ENCODE measurements at places on chromosomes 1 and 21.
A peak's percentile ranks its signal among the peaks of the same experiment; 100 is the strongest.

DNA sequence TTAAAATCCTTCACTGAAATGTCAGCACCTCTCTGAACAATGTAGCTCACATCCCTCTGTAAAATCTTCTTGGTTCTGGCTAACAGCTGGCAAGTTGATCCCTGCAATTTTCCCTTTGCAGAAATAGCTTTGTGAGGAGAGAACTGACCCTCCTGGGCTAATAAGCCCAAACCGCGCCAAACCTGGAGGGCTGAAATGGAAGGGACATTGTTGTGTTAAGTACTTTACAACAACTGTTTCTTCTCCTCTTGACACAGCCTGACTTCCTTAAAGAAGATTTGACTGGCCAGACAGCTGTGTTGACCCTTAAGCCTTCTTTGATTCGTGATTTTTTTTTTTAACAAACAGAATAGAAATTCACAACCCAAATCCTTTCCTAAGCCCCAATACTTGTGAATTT lies 5.7 kb downstream of the LMX1A start:
- DNase-seq = no peak

DNA sequence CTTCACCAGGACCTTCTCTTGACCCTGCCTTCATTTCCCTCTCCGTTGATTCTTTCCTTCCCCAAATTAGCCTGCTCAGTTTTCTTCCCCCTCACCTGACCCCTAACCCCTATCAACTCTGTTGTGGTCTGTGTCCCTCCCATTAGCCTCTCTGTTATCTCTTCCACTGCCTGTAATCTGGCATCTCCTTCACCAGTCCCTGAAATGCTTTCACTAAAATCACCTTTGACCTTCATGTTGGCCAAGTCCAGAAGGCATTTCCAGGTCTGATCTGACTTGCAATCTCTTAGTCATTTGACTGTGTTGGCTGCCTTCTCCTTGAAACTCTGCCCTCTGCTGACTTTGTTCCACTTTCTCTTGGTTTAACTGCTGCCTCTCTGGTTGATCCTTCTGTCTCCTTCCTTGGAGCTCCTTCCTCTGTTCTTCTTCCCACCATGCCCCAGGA lies 28.2 kb downstream of the ATP8B2 start:
- DNase-seq = peak; percentile 74

- no peak for DNase-seq
These were observed 143.5 kb upstream of the GORAB start for GRCh38 chr1:170388489-170388888.

DNA sequence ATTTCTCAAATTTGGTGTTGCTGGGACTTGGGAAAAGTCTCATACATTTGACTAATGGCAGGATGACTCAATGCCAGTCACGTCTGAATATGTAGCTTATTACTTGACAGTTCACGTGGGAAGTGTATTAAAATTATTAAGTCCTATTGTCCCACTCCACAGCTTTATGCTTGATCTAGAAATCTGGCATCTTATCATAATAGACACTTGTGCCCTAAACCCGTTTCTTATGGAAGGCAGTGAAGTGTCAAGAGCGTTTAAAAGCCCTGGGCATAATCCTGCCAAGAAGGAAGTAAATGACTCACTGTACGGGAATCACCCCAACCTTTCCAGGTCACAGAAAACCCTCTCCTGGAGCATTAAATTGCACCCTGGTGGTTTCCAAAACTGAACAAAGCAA lies 207.4 kb downstream of the APP start:
- DNase-seq = peak; percentile 10

DNA sequence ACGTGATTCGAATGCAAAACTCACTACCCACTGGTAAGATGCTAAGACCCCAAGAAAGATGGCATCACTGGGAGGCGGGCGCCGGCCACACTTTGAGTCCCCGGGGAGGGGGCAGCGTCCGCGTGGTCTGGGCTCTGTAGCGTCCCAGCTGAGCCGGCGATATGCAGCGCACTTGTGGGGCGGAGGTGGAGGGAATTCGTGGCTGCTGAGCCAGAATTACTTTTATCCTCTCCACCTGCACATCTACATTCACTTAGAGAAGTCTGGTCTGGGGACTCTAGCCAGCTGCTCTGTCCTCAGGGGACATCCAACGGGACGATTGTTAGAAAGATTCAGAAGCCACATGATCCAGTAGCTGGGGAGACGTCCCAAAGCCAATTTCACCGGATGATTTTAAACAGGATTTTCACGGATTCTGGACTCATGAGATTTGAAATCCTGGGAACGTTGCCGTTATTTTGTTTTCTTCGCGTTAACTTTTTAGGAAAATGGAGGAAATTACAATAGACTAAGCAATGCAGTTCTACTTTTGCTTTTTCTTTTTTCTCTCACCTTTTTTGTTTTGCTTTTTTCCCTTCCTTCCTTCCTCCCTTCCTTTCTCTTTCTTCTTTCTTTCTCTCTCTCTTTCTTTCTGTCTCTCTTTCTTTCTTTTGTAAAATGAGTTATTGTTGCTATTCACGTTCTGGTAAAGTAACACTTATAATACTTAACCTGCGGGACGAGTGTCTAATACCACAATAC lies 1.3 kb downstream of the JAM2 start:
- DNase-seq = peak; percentile 30

- no peak for DNase-seq
These were observed 45.4 kb downstream of the ADSS2 start for GRCh38 chr1:244406337-244406736.

DNA sequence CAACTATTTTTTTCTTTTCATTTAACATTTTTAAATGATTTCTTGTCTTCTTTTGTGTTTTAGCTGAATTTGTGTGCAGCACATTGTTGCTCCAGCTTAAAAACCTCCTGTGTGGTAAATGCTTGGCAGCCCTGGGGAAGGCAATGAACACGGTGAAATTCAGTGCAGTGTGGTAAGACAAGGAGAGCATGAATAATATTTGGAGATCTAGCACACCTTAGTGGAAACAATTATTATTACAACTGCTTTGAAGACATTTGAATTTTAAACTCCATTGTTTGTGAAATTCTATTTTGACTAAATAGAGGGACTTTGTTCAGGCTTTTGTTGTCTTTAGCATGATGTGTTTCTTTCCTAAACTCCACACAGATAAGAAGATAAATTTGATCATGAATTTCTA lies 242.6 kb upstream of the CXADR start:
- peak; percentile 52 for DNase-seq

- peak; percentile 45 for DNase-seq
These were observed 20.3 kb upstream of the CLSTN1 start for GRCh38 chr1:9844106-9844505.

GRCh38 chr1:47658161-47658920 lies 220.5 kb downstream of the FOXD2 start:
- no peak for DNase-seq

- no peak for DNase-seq
These were observed 181.2 kb downstream of the DPYD start for GRCh38 chr1:97739596-97740103.

DNA sequence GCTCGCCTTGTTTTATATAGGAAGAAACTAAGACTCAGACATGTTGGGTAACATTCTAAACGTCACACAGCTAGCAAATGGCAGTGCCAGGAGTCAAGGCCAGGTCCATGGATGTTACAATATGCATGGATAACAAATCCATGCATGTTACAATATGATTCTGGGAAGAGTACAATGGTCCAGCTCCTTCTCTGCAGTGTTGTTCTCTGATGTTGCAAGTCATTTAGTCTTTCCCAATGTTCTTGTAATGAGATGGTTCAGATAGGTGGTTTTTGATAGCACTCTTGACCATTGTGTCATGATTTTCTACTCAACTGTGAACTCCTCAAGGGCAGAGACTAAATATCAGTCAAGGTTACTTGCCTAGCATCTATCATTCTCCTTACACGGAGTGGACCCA lies 15.7 kb upstream of the LRRN2 start:
- DNase-seq = no peak

- no peak for DNase-seq
These were observed 1.2 kb downstream of the MAN1A2 start for GRCh38 chr1:117368116-117369108.

- DNase-seq = no peak
These were observed 171.2 kb downstream of the LTN1 start for GRCh38 chr21:28821276-28822122.

DNA sequence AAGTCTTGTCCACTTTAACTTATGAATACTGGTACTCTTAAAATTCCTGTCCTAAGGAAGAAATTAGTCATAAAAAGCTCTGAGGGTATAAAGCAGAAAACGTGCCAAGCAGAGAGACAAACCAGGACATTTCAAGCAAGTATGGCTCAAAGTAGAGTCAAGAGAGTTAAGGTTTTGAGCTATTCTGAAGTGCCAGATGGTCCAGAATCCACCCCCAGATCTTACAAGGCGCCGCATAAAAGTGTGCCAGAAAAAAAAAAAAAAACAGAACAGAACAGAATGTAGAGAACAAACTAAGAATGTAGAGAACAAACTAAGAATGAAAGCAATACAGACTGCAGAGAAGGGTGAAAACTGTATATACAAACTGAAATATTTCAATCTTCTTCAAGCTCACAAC lies 12.5 kb downstream of the EPS15 start:
- peak; percentile 65 for DNase-seq

DNA sequence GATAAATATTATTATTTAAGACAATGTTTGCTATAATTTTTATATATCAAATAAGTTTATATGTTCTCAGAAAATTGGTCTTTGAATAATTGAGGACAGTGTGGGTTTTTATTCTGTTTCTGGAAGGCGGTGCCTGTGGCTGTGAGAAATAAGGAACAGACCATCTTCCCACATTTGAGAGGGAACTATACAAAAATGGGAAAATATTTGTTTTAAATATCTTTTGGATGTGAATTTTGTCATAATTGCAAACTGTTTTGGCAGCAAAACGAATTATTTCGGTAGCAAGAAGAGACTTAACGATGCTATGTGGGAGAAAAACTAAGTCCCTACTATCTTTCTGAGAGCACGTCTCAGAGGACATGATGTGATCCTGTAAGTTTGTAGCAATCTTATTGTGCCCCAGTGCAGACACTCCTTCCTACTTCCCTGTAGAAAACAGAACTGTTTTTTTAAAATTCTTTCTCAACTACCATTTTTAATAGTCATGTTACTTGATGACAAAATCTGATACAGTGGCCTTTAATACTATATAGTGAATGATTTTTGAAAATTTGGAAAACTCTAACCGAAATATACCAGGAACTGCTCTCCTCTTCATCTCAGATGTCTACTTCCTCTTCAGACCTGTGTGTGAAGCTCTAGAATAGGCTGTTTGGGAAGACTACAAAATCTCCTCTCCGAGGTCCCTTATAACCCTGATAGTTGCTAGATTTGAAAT lies 25.4 kb downstream of the PTPRC start:
- no peak for DNase-seq

- DNase-seq = peak; percentile 44
These were observed 2.5 kb upstream of the PADI6 start for GRCh38 chr1:17369466-17369865.

- DNase-seq = peak; percentile 74
These were observed 193.2 kb downstream of the FMN2 start for GRCh38 chr1:240284656-240285414.

- DNase-seq = no peak
These were observed 9.8 kb downstream of the C8A start for GRCh38 chr1:56864430-56864829.

GRCh38 chr21:40553781-40554180 lies 293.2 kb downstream of the DSCAM start:
- DNase-seq = no peak

DNA sequence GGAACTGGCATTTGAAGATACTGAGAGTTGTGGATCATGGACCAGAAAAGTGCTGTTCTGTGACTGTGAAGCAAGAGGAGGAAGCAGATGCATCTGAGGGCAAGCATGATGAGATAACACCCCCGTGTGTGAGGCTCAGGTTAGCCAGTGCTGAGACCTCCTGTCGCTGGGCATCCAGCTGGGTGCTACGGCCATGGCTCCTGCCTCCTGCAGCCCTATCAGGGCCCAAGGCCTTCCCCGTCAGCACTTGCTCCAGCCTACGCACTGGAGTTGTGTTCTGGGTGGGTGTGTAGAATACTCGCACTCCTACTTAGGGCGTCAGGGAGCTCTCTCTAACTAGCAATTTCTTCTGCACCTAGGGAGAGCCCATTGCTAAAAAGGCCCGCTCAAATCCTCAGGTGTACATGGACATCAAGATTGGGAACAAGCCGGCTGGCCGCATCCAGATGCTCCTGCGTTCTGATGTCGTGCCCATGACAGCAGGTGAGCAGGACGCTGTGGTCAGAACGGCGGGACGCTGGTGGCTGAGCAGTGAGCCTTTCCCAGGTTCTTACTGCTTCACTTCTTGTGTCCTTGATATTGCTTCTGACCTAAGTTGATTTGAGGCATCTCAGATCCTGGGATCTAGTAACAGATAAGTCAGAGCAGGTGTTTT lies 6.5 kb downstream of the PPIE start:
- no peak for DNase-seq

DNA sequence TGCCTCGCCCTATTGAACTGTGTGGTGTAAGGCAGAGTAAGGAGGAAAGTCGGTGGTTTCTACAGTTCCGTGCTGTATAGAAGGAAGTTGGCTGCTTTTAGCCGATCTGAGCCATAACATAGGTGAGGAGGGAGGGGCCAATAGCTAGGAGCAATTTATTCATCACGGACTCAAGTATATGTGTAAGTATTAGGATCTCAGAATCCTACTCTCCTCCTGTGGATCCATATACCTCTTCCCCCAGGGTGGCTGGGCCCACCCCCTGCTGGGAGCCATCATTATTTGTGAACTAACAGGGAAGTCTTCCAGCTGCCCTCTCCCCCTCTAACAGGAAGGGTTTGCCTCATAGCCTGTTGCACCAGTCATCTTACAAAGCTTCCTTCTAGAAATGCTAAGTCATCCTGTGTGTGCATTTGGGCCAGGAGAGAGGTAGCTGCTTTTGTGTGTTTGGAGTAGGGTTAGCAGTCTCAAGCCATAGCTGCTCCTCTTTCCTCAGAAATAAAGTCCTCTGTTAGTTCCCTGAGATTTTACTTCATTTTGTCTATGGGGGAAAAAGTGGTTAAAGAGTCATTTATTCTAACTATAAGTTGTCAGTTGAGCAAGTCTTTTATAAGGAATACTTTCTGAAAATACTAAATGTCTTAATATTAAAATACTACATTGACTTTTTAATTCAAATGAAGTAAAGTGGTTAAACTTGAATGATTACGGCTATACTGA lies 14.9 kb upstream of the CENPS start:
- DNase-seq = peak; percentile 54

DNA sequence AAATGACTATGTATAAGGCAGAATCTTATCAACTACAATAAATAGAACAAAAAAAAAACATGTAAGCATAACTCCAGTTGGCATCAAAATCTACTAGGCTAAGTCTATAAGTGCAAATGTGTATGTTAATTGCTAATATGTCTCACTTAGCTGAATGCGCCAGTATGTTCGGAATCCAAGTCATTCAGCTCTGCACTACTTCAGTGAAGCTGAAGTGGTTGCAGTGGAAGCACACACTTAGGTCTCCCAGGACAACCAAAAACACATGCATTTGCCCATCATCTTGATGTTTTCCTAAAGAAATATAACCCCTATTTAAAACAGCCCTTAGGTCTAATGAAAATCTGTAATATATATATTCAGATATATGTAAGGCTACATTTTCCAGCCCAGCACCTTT lies 41.0 kb upstream of the RGS2 start:
- DNase-seq = no peak

GRCh38 chr1:85320371-85321131 lies 44.1 kb upstream of the BCL10 start:
- no peak for DNase-seq

Data from AG20443 (cell line).